Daoy (cell line): ENCODE measurements at places on chromosomes 11 and 22. TPM values are rescaled to one million over a fixed set of nuclear protein-coding genes. Genes with fewer than 3 reads are reported as not detected.

The CFAP300 gene
- 1.9 and 4.1 TPM in 2 replicates for total RNA-seq

The CALCA gene
- not detected in 2 replicates for total RNA-seq

The PATE4 gene
- total RNA-seq, result not detected in 2 replicates

DNA sequence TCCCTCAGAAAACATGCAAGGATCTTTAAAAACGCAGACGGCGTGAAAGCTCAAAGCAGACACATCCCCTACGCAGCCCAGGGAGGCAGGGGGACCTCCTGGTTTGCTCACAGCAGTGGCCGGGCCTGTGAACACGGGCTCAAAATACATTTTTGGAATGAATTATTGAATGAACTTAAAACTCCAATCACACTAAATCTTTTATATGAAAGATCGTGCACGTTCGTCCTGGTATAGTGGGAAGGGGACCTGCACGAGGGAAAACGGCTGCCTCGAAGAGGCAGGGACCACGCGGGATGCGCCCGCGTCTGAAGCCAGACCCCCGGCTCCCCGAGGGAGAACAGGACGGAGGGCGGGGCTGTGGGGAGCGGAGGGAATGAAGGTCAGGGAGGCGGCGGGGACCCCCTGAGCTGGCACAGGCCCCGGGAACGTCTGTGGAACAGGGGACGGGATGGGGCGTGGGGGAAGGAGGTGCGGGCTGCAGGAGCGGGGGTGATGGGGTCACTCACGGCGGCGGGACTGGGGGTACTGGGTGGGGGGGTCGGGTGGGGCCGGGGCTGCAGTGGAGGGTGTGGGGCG is 1.3 kb upstream of the PANX2 start:
- no peak for DNase-seq

DNA sequence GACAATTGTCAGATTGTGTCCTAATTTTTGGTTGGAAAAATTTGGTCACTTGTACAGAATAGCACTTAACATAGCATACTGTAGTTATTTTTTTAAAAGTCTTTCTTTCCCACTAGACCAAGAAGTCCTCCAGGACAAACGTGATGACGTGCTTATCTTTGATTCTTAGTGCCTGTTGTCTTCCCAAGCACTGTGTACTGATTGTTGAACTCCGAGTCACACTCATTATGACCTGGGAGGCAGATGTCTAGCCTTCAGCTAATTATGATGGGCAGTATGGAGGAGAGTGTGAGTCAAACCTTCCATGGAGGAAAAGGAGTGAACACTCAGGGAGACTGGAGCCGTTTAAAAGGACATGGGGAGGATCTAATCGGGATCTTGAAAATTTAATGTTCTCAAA is 119.8 kb downstream of the SPON1 start:
- no peak for DNase-seq

DNA sequence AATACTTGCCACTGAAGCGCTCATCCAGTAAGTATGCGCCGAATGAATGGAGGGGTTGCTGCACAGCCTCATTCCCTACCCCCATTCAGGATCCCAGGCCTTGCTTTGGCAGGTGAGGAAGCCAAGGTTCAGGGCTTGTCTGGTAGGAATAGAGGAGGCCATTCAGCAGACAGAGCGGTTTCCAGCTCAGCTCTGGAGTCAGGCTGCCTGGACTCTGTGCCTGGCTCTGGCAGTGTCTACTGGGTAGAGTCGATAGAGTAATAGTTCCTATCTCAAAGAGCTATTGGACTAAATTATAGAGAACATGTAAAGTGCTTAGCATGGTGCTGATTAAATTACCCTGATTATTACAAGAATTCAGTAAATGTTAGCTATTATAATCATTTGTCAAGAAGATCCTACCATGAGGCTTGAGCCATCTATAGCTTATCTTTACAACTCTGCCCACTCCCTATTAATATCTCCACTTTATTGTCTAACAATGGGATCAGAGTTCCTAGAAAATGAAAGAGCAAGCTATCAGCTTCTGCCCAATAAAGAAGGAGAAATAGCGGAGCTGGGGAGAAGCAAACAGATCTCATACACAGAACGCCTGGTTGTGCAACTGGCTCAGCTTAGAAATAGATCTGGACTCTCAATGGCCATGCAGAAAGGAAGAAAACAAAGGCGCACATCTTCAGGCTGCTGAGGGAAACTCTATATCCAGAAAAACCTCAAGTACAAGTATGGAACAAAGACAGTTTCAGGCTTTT is 6.6 kb upstream of the SNX32 start:
- no peak for DNase-seq

DNA sequence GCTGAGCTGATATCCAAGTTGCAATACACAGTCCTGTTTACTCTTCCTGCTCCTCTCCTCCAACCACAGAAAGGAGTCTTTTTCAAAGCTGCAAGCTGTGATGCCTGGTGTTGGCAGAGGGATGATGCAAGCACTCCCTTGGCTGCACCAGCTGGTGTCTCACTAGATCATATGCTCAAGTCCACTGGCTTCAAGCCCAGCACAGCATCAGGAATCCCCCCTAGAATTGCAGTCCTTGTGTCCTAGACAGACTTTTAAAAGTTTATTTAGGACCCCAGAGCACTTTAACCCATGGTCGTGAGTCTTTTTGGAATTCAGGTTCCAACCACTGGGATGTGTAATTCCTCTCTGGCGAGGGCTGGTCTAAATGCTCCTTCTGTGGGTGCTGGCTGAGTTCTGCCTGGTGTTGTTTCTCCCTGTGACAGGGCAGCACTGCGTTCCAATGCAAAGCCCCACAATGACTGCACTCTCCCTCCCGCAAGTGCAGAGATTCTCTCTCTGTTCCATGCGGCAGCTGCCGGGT is 1.9 kb upstream of the HEPN1 start:
- DNase-seq, result no peak

DNA sequence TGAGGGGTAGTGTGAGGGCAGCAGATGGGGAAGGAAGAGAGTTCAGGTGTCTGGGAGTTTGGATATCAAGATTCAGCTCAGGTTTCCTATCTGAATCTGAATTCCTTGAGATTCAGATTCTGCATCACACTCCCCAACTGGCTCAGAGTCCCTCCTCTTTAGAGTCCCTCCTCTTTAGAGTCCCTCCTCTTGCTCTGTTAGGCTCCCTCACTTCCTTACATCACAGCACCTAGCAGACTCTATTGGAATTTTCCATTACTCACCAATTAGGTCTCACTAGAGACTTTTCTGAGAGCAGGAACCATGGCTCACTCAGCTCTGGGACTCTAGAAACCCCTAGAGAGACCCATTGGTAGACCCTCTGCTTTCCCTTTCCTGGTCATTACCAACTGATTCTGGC is 303.4 kb upstream of the SYN3 start:
- peak; percentile 11 for DNase-seq

DNA sequence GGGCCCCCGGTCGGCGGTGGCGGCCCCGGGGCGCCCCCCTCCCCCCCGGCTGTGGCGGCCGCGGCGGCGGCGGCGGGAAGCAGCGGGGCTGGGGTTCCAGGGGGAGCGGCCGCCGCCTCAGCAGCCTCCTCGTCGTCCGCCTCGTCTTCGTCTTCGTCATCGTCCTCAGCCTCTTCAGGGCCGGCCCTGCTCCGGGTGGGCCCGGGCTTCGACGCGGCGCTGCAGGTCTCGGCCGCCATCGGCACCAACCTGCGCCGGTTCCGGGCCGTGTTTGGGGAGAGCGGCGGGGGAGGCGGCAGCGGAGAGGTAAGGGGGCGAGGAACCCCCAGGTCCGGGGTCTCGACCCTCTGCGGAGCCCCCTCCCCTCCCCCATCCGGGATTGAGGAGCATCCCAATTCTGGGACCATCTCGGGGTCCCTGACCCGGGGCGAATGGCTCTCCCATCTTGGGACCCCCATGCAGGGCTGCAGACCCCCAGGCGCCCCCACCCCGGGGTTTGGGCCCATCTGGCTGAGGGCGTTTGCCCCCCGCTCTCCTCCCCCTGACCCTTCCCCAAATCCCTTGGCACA is 431 bp downstream of the KMT2A start:
- DNase-seq, result peak; percentile 40

DNA sequence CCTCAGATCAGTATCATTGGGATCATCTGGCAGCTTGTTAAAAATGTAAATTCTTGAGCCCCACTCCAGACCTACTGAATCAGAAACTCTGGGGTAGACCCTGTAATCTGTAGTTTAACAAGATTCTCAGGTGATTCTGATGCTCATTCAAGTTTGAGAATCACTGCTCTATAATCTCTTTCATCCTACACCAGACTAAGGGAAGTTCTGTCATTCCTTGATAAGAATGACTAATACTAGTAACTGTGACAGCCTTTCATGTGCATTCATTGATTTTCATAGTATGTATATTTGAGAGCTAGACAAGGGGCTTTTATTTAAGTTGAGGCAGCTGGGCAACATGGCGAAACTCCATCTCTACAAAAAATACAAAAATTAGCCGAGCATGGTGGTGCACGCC is 30.0 kb downstream of the NAT10 start:
- no peak for DNase-seq

- DNase-seq, result peak; percentile 61
Measured at GRCh38 chr11:94737171-94737611, 31.0 kb upstream of the AMOTL1 start.

DNA sequence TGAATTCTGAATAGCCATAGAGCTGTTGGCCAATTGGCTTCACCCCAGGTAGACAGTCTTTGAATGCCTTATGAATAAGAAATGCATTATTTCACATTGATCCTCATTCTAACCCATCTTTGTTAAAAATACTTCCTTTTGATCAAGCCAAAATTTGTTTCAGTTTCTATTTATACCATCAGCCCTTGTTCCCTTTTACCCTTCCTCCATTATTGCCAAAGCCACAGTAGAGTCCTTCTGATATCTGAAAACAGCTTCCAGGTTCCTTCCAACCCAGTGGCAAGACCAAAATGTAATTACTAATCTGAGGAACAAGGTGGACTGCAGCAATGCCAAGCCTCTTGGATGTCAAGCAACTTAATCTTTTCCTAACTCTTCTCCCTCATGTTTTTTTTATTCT is 458.8 kb downstream of the BUD13 start:
- DNase-seq, result no peak
